Upper lobe of left lung (tissue), 6 donors: ENCODE measurements at places on chromosomes 12 and 14.
A peak's percentile ranks its signal among the peaks of the same experiment; 100 is the strongest.

- DNase-seq = no peak
Measured at GRCh38 chr14:106422066-106422465, 895.7 kb downstream of the TMEM121 start.

DNA sequence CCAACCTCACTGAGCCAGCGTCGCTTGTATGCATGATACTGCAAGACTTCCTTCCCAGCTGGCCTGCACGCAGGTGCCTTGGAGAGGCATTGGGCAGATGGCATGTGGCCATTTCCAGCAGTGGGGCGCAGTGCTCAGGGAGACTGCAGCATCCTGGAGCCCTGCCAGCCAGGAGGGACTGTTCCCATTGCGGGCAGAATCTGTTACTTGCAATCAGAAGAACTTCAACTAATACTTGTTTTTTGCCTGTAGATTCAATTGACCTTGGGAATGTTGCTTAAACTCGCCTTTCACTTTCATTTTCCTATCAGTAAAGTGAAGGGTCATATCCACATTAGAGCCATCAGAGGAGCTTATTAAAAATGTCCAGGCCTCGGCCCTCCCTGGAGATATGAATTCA, 29.8 kb downstream of the ANKRD9 start:
- DNase-seq = no peak

- no peak for DNase-seq
Measured at GRCh38 chr12:31007153-31007495, 66.5 kb upstream of the DDX11 start.

GRCh38 chr12:113546916-113547863, 75.5 kb upstream of the LHX5 start:
- no peak for DNase-seq

- DNase-seq = no peak
Measured at GRCh38 chr12:109930028-109930800, 30.1 kb downstream of the TCHP start.

GRCh38 chr14:70905301-70905700, 2.0 kb upstream of the PCNX1 start:
- DNase-seq = no peak

- DNase-seq = no peak
Measured at GRCh38 chr12:51472984-51473383, 48.4 kb downstream of the SLC4A8 start.

- DNase-seq = no peak
Measured at GRCh38 chr14:104869669-104870367, 4.8 kb downstream of the CEP170B start.

GRCh38 chr14:24634158-24634557, at the start of gene GZMB:
GZMB (minus strand) TSS chr14:24634190; CDS start chr14:24634160, 30 bp downstream.
- no peak for DNase-seq

- DNase-seq = no peak
Measured at GRCh38 chr14:100402631-100403030, 79.5 kb downstream of the SLC25A47 start.

DNA sequence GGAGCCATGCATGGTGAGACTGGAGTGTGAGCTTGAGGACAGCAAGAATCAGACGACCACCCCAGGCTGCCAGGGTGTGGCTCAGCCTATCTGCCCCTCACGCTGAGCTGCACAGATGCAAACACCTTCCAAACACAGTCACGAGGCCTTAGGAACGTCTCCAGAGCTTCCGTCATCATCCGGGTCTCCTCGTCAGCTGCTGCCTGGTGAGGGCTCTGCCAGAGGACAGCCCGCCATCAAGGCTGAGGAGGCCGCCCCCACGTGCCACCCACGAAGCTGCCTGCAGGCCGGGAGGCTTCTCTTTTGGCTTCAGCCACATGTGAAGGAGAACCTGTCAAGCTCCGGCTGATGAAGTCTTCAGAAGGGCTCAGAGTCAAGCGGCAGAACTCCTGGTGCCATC, 13.4 kb downstream of the DDX51 start:
- peak; percentile 26 for DNase-seq

DNA sequence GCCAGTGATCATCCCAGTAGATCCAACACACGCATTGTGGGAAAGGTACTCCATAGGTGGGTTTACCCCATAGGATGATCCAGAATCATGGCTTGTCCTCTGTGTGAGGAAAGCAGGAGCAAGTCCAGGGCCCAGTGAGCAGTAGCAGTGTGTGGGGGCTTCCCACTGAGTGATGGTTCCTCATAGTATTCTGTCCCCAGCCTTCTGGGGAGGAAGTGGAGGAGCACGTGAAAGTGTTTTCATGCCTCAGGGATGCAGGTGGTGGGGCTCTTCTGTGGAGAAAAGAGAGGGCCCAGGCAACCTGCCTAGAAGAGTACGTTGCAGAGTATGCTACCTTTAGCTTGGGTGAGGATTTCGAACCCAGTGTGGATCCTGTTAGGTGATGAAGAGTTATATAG, 56.5 kb downstream of the SUSD6 start:
- no peak for DNase-seq

GRCh38 chr12:53623548-53624385, 2.4 kb downstream of the ATF7 start:
- peak; percentile 31 for DNase-seq

DNA sequence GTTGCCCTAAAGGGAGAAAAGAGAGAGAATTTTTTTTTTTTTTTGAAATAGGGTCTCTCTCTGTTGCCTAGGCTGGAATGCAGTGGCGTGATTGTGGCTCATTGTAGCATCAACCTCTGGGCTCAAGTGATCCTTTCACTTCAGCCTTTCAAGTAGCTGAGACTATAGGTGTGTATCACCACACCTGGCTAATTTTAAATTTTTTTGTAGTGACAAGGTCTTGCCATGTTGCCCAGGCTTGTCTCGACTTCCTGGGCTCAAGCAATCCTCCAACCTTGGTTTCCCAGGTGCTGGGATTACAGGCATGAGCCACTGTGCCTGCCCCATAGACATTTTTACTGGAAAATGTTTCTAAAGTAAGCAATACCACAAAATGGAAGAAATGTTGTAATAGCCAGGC, 36.8 kb downstream of the YARS2 start:
- no peak for DNase-seq

GRCh38 chr14:28375295-28375694, 391.3 kb upstream of the FOXG1 start:
- no peak for DNase-seq

GRCh38 chr12:119322301-119322723, 12.2 kb upstream of the CCDC60 start:
- DNase-seq = no peak

DNA sequence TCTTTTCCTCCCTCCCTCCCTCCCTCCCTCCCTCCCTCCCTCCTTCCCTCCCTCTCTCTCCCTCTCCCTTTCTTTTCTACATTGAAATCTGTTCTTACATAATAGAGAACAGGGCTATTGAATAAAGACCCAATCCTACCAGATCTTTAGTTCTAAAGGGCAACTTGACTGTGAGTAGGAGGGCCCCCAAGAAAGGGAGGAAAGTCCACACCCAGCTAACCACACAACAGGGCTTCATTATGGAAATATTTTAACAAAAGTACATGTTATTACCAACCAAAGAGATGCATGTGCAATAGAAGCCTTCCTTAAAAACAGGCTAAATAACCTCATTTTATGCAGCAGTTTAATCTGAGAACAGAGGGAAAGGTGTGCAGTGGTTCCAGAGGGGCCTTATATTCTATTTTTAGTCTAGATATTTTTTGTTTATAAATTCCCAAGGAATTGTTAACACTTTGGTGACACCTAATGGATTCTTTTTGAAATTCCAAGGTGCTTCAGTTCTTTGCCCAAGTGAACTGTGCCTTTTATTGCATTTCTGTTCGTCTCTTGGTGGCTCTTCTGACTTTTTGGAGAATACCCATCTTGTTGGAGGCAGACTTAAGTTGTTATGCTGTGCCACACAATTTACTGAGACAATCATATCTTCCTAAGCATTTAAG, 63.0 kb downstream of the GNS start:
- DNase-seq = no peak

DNA sequence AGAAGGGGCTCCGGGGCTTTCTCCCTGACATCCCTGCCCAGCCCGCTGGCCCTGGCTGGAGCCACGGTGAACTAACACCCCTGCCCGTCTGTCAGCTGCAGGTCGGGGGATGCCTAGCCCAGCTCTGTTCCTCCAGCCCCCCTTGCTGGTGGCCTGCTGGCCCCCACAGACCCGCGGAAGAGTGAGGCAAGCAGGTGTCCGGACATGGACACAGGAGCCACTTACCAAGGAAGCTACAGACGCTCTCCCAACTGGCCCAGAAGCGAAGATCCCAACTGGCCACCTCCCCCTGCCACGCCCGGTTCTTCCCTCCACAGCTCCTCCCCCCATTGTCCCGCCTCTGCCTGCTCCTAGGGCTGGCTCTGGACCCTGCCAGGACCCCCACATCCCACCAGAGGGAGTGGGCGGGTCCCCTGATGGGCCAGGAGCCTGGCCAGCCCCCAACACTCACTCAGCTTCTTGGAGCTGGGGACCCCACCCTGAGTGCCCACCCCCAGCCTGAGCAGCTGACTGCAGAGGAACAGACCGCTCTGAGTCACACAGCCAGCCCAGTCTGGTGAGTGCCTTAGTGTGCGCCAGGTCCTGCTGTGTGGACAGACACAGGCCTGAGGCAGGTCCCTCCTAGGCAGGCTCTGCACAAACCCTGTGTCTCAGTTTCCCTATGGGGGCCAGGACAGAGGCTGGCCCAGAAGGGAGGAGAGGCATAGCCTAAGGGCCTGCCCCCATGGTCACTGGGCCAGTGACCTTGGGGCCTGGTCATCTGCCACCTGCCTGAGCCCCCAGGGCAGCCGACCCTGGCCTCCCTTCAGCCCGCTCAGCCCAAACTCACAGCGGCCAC, 7.7 kb downstream of the AHNAK2 start:
- peak; percentile 79 for DNase-seq

DNA sequence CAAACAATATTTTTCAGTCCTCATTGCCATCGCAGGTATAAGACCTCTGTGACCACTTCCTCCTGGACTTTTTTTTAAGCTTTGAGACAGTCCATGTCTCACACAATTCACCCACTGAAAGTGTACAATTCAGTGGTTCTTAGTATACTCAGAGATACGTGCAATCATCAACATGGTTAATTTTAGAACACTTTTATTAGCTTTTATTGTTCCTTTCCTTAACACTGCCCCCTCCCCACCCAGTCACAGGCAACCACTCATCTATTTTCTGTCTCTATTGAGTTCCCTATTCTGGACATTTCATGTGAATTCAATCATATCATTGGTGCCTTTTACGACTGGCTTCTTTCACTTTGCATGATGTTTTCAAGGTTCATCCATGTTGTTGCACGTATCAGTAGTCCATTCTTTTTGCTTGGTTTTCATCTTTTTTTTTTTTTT, 16.2 kb downstream of the NCKAP5L start:
- DNase-seq = no peak

DNA sequence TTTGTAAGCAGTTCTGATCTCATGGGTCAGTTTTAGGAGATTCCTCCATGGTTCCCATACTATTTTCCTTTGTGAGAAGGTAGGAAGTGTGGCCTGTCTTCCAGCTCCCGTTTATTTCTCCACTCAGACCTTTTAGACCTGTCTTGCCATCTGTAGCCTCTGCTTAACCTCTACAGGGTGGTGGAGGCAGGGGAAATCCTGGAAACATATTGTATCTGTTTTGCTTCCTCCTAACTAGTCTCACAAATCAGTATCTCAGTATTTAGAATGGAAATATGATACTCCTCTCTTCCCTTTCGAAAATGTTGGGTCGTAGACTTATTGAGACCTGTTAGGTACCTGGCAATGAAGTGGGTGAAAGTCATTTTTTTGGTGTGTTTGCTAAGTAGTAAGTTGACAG, 399.4 kb upstream of the RGS6 start:
- no peak for DNase-seq

DNA sequence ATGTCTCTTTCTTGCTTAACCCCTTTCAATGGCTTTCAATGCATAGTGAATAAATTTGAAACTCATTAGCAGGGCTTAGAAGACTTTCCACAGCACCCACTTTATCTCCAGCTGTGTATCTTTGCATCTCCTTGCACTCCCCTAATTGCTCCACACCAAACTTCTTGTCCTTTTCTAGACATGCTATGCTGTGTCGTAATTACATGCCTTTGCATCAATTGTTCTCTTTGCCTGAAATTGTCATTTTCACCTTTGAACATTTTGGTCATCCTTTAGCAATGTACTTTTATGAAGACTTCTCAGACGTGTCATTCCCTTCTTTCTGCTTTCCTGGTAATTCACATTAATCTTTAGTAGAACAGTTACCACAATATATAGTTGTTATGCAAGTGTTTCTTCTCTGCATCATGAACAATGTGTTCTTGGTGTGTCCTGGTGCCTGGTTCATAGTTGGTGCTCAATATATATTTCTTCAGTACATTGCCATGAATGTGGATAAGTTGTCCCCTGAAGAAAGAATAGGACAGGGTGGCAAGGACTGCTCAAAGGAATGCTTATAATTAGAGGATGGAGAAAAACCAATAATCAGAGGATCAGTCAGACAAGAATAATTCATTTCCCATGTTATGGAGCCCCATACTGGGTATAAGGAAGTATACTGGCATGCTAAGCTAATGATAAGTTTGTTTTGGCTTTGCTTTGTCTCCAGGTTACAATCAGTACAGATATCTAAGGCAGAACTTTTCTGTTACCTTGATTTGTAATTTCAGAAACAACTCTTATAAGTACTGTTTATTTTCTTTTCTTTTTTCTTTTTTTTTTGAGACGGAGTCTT, 27.2 kb downstream of the ARF6 start:
- no peak for DNase-seq

- no peak for DNase-seq
Measured at GRCh38 chr12:78797196-78797931, 67.2 kb upstream of the SYT1 start.

DNA sequence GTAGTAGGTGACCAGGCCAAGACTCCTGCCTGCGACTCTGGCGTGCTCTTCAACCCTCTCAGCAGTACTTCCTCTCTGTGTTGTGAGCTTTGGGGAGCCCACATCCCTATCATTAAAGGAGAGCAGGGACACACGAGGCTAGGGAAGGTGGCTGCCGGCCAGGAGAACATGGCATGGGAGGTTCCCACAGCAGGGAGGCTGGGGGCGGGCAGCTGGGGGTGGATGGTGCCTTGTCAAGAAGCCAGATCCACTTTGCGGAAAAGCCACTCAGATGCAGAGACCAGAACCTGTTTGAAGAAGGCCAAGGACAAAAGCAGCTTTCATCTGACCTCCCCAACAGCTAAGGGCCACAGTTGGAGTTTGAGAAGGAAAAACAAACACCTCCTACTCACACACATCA, 198.6 kb downstream of the BCL11B start:
- DNase-seq = no peak

DNA sequence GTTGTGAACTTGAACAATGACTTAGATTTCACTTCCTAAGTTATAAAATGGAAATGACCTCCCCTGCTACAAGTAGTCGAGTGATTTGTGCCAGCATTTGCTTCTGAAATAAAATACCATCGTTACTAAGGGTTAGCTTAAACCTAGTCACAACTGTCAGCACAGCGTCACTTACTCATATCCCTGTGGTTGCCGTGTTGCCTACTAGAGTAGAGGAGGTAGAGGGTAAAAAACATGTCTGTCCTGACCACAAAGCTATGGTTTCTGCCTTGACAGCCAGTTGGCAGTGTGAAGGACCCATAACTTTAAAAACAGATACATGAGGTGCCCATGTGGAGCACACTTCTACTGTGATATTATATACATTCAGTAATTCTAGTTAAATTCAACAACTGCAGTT, 234.2 kb upstream of the RGS6 start:
- no peak for DNase-seq

- no peak for DNase-seq
Measured at GRCh38 chr14:70527501-70528105, 7.2 kb downstream of the ADAM20 start.
